ENCODE measurements at places on chromosomes 7 and 10.

- DNase-seq = no peak
These were observed 10.0 kb downstream of the CAV1 start for GRCh38 chr7:116534790-116535189.

GRCh38 chr7:75987026-75987804 is 7.2 kb downstream of the TMEM120A start:
- no peak for DNase-seq

- DNase-seq = no peak
These were observed 31.7 kb downstream of the ASB4 start for GRCh38 chr7:95517458-95517857.

DNA sequence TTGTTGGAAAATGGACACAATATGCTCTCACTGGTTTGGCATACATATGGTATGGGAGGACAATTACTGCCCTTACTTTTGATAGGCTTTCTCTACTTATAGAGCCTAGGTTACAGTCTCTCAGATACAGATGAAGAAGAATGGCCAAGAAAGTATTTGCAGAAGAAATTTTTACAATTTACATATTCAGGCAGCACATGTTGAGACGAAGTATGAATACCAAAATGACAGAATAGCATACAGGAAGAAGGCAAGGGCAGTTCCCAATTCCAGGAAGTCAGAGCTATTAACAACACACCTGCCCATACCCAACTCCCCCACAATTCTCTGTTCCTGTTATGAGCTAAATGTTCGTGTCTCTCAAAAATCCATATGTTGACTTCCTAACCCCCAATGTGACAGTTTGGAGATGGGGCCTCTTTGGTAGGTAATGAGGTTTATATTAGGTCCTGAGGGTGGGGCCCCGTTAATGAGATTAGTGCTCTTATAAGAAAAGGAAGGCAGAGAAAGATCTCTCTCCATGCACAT is 67.8 kb downstream of the DOCK4 start:
- no peak for DNase-seq

DNA sequence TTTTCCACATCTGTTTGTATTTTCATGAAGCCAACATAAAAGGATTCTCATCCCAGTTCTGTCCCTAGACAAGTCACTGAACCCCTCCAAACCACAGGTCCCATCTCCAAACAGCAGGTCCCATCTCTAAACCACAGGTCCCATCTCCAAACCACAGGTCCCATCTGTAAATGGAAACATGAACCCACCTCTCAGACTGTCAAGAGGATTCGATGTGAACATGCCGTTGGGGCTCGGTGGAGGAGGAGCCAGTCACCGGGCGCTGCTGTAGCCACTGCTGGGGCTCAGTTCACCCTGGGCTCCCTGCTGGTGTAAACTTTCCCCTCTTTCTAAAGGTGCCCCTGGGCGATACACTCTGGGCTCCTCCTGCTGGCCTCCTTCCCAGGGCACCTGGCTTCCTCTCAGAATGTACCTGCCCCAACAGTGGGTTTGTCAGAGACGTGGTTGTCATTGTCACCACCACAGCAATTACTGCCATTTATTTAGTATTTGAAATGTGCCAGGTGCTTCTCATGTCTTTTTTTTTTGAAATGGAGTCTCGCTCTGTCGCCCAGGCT is 13.0 kb downstream of the LHPP start:
- DNase-seq = no peak

DNA sequence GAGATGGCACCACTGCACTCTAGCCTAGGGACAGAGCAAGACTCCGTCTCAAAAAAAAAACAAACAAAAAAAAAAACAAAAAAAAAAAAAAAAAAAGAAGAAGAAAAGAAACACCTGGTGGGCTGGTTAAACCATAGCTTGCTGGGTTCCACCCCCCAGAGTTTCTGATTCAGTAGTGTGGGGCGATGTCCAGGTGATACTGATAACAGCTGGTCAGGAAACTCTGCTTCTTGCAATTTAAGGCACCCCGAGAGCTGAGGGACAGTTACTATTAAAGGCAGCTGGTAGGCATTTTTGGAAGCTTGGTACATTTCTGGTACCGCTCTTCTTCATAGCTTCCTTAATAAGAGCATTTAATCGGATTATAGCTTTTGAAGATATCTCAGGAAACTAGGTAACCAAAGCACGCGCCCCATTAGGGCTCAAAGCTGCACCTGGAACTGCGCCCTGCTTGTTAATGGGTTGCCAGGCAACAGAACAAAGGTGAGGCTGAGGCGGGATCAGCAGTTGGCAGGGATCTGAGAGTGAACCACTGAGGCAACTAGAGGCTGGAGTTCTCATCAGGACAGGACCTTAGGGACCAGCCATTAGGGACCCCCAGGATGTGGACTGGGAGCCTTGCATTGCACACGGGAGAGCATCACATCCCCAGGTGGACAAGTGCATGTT is 6.5 kb upstream of the SDK1 start:
- DNase-seq = no peak

DNA sequence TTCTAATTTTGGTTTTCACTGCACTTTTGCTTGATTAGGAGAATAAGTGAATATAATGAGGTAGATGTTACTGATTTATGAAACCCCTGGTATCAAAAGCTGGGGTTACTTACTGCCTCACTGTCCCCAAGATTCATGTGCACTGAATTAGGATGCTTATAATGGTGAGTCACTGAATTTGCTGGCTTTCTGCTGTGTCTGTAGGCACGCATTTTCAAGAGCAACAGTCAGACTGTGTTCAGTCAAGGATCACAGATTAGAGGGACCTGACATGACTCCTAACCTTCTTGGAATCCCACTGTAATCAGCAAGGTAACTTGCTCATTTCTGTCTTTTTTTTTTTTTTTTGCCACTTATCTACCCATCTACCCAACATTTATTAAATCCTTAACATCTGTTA is 59.7 kb downstream of the GPR85 start:
- no peak for DNase-seq

GRCh38 chr10:69107699-69108098 is 16.3 kb upstream of the VPS26A start:
- DNase-seq = no peak

DNA sequence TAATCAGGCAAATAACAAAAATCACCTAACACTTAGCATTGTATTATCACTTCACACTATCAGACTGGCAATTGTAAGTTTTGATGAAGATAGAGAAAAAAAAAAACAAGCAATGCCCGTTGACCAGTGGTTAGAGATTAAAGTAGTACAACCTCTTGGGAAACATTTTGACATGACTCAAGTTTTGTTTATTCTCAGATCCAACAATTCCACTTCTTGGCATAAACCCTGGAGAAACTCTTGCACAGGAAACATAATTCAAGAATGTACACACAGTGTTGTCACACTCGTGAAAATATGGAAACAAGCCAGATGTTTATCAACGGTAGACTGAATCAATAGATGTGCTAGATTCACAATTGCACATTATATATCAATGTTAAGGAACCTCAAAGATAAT is 37.2 kb downstream of the FRMD4A start:
- no peak for DNase-seq

GRCh38 chr7:148056406-148056805 is 534.2 kb upstream of the C7orf33 start:
- DNase-seq = no peak

- DNase-seq = no peak
These were observed 5.5 kb upstream of the LZTS2 start for GRCh38 chr10:100993986-100994708.
